Cardiac muscle cell (in vitro differentiated cells and primary cell): ENCODE measurements at places on chromosomes 11 and 22. TPM values are rescaled to one million over a fixed set of nuclear protein-coding genes. Genes with fewer than 3 reads are reported as not detected.

Gene SYT12
- 0.21 and 0.53 TPM in 2 replicates for total RNA-seq

DNA sequence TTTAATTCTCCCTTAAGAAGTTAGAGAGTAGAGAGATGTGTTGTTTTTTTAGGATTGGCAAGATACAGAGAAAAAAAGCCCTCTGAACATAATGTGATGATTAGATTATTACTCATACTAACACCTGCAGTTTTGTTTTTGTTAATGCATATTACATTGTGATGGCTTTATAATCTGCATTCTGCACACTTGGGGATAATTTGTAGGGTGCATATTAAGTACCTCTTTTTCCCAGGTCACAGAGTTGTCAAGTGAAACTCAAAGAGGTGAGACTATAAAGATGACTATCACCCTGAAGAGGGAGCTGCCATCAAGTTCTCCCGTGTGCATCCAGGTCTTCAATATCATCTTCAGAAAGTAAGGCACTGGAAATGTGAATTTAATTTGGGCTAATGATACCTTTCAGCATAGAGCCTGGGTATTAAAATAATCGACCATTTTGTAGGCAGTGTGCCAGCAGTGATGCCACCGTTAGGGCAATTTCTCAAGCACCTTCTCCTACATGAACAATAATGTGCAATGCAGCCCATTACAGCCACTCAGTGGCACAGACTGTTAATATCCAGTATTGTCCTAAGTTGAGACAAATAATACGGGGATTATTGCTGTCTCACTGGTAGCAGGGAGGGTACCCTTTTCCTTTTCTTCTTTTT is 16.2 kb downstream of the PIWIL4 start:
- no peak for DNase-seq

GRCh38 chr11:130636722-130637464 is 188.4 kb downstream of the ADAMTS15 start:
- DNase-seq, result peak; percentile 50

DNA sequence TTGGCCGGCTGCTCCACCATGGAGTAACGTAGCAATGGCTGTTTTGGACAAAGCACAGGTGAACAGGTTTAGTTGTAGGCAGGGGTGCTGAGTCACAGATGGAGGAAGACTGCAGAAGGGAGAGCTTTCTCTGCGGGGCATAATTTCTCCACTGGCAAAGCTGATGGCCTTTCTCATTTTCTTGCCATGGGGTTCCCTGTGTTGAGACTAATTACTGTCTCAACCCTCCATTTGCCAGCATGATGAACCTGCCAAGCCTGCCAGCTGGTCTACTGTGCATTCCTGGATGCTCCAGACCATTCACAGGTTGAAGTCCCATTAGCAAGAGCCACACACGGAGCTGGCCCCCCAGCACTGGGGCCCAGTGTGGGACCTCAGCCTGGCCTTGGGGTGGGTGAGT is 202.4 kb downstream of the BARX2 start:
- DNase-seq, result no peak

Gene OPCML
- 0.51 and 0.85 TPM in 2 replicates for total RNA-seq

GRCh38 chr11:28696591-28696990 is 588.4 kb downstream of the METTL15 start:
- DNase-seq, result peak; percentile 27

DNA sequence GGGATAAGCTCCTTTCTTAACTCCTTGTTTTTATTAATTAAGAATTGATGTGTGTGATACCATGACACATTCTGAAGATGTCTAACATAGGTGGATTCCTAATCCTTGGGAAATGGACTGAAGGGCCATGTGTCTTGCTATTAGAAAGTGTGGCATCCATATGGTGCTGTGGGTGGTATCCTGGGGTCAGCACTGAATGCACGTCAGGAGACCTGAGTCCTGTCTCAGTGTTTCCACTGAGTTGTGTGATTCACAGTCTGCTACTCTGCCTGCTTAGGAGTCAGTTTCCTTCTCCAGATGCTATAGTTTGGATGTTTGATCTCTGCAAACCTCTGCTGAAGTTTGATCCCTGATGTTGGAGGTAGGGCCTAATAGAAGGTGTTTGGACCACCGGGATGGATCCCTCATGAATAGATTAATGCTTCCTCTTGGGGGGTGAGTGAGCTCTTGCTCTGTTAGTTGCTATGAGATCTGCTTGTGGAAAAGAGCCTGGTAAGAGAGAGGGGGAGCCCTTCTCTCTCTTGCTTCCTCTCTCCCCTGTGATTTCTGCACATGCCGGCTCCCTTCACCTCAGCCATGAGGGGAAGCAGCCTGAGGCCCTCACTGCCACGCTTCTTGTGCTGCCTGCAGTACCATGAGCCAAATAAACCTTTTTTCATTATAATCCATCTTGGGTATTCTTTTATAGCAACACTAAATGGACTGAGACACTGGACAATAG is 666.5 kb downstream of the NTM start:
- no peak for DNase-seq

DNA sequence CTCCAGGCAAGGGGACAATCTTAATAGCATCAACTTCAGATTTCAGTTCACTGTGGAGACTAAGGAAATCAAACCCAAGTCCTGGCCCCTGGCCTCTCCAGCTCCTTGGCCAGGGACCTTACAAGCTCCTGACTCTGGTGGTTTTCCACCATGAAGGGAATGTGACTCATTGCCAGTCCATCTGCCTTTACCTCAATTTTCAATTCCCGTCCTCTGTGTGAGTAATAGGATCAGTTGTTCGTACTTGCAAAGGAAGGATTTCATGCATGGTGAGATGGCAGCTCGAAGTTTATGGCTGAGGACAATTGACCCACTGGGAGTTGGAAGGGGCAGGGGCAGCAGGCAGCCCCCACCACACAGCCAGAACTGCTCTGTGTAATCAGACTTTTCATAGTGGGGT is 42.5 kb downstream of the INSC start:
- DNase-seq, result peak; percentile 42

DNA sequence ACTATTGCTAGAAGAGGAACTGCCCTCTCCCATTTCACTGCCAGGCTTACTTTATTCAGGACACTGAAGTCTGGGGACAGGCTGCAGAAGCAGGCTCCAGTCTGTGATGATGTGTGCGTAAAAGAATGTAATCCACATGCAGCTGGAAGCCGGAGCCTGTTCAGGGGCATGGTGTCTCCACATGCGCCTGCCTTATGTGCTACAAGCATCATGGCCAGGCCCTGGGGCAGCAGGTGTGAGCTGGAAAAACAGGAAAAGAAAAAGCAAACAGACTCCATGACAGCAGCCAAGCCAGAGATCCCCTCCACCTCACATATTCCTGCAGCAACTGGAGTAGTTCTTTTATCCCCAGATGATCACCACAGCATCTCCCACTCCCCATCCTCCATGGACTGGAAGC is 33.4 kb downstream of the ARFGAP2 start:
- no peak for DNase-seq

GRCh38 chr22:46737105-46737975 is 712 bp downstream of the CERK start:
- peak; percentile 66 for DNase-seq

GRCh38 chr22:41367680-41368542 is 13.8 kb upstream of the TEF start:
- peak; percentile 62 for DNase-seq

Gene MAPK8IP1
- 12.6 and 19.1 TPM in 2 replicates for total RNA-seq

Gene ANO9
- total RNA-seq, result 0.51 TPM in 1 of 2 replicates, not detected in the other

- no peak for DNase-seq
Measured at GRCh38 chr11:8839306-8839956, 71.6 kb upstream of the AKIP1 start.

- DNase-seq, result no peak
Measured at GRCh38 chr11:30605036-30605605, 19.0 kb upstream of the MPPED2 start.

Gene MRGPRE
- total RNA-seq, result not detected in 2 replicates

Gene RFPL3
- not detected in 2 replicates for total RNA-seq

DNA sequence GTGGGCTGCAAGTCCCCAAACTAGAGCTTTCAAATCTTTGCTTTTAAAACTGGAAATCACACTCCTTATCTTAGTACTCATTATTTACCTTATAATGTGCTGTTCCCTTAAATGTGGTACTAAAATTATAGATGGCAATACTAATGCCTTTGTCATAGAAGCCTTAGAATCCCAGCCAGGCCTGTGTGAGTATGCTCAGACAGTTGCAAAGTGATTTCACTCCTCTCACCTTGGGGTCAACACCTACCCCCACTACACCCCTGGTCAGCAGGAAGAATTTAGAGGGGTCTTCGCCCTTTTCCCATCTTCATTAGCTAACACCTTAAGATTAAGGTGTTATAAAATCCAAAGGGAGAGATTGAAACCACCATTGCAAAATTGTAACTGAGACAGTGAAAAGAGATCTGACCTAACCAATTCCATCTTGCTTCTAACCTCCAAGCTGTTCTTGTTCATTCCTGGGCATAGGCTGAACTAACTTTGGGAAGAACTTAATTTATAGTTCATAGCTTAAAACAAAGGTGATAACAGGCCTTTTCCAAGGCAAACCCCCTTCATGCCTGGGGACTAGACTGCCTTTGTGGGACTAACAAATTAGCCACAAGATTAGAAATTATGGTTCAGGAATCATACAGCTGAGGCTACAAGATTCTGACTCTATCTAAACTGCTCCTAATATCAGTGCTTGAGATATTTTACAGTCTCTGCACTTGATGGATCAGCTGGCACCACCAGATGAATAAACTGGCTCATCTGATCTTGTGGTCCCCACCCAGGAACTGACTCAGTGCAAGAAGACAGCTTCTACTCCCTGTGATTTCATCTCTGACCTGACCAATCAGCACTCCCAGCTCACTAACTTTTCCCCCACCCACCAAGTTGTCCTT is 10.4 kb upstream of the MRPL17 start:
- no peak for DNase-seq

DNA sequence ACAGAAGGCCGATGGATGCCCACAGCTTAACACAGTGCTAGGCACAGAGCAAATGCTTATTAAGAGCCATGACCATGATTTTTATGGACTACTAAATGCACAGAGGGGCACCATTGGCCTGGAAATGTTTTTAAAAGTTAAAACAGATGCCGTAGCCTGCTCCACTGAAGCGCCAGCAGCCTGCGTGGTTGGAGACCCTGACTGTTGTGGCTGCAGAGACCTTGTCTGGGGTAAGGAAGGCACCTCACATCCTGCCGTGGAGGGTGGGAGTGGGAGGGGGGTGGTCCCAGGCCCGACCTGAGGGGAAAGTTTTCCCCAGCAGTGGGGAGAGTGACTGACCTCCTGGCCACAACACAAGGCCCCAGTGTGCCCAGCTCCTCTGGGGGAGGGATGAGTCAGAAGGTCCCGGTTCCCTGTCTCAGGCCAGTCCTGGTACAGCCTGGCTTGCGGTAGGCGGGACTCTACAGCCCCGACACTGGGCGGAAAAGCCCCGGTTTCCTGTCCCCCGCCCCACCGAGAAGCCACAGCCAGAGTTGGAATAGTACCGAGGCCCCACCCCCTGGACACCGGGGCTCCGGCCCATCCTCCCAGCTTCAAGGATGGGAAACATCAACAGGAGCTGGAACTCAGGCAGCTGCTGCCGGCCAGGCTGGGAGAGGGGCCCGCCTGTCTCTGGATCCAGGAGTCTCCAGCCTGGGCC is 7.0 kb downstream of the CHST1 start:
- DNase-seq, result peak; percentile 42

- no peak for DNase-seq
Measured at GRCh38 chr11:126363706-126364248, 8.3 kb downstream of the ST3GAL4 start.

Gene OR6A2
- 0.11 and 0.12 TPM in 2 replicates for total RNA-seq

Gene LRRC56
- total RNA-seq, result 2.6 and 4.5 TPM in 2 replicates

Gene MMP10
- not detected in 2 replicates for total RNA-seq

Gene CRYBB1
- 0.11 TPM in 1 of 2 replicates, not detected in the other for total RNA-seq

GRCh38 chr11:77294040-77294439 is 7.4 kb downstream of the GDPD4 start:
- DNase-seq, result no peak

Gene SMC1B
- 0.15 TPM in 1 of 2 replicates, not detected in the other for total RNA-seq

Gene VSIG2
- not detected in 2 replicates for total RNA-seq

Gene CASP5
- total RNA-seq, result not detected in 2 replicates

DNA sequence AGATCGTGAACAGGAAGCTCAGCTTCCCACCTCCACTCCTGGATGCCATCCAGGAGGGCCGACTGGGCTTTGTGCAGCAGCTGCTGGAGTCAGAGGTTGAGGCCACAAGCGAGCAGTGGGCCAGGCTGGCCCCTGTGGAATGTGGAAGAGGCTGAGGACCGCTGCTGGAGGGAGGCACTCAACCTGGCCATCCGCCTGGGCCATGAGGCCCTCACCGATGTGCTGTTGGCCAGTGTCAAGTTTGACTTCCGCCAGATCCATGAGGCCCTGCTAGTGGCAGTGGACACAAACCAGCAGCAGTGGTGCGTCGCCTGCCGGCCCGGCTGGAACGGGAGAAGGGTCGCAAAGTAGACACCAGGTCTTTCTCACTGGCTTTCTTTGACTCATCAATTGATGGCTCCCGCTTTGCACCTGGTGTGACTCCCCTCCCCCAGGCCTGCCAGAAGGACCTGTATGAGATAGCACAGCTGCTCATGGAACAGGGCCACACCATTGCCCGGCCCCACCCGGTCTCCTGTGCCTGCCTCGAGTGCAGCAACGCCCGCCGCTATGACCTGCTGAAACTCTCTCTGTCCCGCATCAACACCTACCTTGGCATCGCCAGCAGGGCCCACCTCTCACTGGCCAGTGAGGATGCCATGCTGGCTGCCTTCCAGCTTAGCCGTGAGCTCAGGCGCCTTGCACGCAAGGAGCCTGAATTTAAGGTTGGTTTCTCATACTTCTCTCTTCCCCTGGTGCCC is 24.9 kb downstream of the ART5 start:
- no peak for DNase-seq

GRCh38 chr11:120205596-120206161 is 5.2 kb upstream of the OAF start:
- peak; percentile 61 for DNase-seq

GRCh38 chr22:37982151-37982785 is 2.1 kb downstream of the SOX10 start:
- no peak for DNase-seq

Gene PIK3IP1
- 7.2 and 9.8 TPM in 2 replicates for total RNA-seq

GRCh38 chr11:57646194-57646798 is 3.4 kb downstream of the YPEL4 start:
- no peak for DNase-seq

Gene TMPRSS13
- total RNA-seq, result 0.04 and 0.66 TPM in 2 replicates

DNA sequence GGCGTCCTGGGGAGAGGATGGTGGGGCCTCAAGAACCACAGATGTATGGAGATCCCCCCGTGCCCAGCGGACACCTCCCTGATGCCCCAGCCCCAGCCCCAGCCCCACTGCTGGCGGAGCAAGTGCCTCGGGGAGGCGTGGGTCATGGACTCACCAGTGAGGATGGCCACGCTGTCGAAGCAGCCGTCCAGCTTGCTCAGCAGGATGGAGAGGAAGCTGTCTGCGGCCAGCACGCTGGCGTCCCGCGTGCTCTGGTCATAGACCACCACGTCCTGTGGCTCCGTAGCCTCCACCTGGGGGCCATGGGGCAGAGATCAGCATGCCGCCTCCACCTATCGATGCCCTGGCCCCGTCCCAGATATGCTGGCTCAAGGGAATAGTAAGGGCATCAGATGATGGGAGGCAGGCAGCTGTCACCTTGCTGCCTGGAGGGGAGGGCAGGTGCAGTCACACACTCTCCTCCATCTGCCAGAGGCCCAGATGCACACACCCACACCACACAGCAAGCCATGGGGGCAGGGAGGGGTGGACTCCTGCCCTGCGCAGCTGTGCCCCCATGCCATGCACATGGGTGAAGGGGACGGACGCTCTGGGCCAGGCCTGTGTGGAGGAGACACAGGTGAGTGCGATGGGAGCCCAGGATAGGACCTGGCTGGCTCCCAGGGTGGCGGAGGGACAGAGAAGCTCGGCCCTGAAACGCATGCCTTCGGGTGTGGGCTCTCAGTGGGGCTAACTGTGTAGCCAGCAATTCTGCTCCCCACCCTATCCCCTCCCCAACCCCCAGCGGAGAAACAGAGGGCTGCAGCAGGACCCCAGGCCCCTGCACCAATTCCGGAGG is 8.2 kb downstream of the DUSP8 start:
- DNase-seq, result no peak
